Bronchial epithelial cell (primary cell): ENCODE measurements at places on chromosomes 5 and 9. TPM values are rescaled to one million over a fixed set of nuclear protein-coding genes. Genes with fewer than 3 reads are reported as not detected.
A peak's percentile ranks its signal among the peaks of the same experiment; 100 is the strongest.

The NRG2 gene
- total RNA-seq = under 0.01 TPM in 2 replicates

The MCC gene
- total RNA-seq = 43.2 and 47.4 TPM in 2 replicates

The ITGA2 gene
- 16.1 and 35.0 TPM in 2 replicates for total RNA-seq

The MTREX gene
- 82.1 and 94.5 TPM in 2 replicates for total RNA-seq

The FCN2 gene
- total RNA-seq = not detected in 2 replicates

The HARS2 gene
- 28.9 and 32.9 TPM in 2 replicates for total RNA-seq

The PPP1R26 gene
- 25.9 and 27.9 TPM in 2 replicates for total RNA-seq

The CDC20B gene
- total RNA-seq = not detected in 2 replicates

The RORB gene
- under 0.01 TPM in 1 of 2 replicates, not detected in the other for total RNA-seq

The IL4 gene
- not detected in 2 replicates for total RNA-seq

The B4GALT1 gene
- 21.3 and 30.3 TPM in 2 replicates for total RNA-seq

The C5orf58 gene
- not detected in 2 replicates for total RNA-seq

GRCh38 chr9:91655215-91655614, 231.6 kb upstream of the NFIL3 start:
- no peak for DNase-seq

GRCh38 chr9:131043087-131043486, 34.1 kb downstream of the LAMC3 start:
- DNase-seq = no peak

GRCh38 chr5:118042076-118042475, 946.3 kb downstream of the DTWD2 start:
- DNase-seq = no peak

DNA sequence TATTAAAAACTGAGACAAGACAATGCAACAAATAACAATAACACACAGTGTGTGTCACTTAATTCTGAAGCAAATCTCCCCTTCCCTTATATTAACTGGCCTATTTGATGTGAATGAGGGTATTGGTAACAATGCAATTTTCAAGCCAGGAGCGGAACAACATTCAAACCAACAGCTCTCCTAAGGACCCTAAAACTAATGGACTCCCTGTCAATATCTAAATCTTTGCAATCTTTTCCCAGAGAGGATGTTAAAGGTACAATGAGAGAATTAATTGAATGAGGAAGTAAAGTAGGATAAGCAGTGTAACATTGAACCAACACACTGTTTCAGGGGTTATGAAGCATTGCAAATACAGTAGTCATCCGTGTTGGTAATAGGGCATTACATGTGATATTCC, 311.7 kb downstream of the HTR1A start:
- DNase-seq = no peak

- DNase-seq = peak; percentile 71
Measured at GRCh38 chr9:16385590-16385989, 484.9 kb downstream of the BNC2 start.

- no peak for DNase-seq
Measured at GRCh38 chr9:88915916-88916315, 75.4 kb upstream of the S1PR3 start.

DNA sequence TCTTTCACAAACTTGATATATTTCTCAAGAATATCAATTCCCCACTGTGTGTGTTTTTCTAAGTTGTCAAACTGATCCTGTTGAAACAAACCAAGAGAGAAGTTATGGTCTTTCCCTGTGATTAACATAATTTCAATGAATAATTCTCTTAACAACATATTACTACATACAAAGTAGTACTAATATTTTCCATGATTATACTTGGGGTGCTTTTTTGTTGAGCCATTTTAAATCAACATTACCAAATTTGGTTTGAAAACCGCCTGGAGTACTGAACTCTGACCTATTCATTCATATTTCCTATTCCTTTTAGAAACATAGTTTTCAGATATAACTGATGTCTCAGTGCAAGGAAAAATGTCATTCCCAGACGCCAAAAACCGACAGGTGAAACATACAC, 48.1 kb downstream of the FNBP1 start:
- DNase-seq = no peak

GRCh38 chr9:133783331-133783731, 45.2 kb upstream of the SARDH start:
- no peak for DNase-seq

- DNase-seq = no peak
Measured at GRCh38 chr5:133582971-133583370, 29.4 kb downstream of the FSTL4 start.

- peak; percentile 69 for DNase-seq
Measured at GRCh38 chr5:159878988-159879471, 37.3 kb upstream of the ADRA1B start.

- peak; percentile 82 for DNase-seq
Measured at GRCh38 chr5:138632900-138633489, 57.8 kb upstream of the HSPA9 start.

DNA sequence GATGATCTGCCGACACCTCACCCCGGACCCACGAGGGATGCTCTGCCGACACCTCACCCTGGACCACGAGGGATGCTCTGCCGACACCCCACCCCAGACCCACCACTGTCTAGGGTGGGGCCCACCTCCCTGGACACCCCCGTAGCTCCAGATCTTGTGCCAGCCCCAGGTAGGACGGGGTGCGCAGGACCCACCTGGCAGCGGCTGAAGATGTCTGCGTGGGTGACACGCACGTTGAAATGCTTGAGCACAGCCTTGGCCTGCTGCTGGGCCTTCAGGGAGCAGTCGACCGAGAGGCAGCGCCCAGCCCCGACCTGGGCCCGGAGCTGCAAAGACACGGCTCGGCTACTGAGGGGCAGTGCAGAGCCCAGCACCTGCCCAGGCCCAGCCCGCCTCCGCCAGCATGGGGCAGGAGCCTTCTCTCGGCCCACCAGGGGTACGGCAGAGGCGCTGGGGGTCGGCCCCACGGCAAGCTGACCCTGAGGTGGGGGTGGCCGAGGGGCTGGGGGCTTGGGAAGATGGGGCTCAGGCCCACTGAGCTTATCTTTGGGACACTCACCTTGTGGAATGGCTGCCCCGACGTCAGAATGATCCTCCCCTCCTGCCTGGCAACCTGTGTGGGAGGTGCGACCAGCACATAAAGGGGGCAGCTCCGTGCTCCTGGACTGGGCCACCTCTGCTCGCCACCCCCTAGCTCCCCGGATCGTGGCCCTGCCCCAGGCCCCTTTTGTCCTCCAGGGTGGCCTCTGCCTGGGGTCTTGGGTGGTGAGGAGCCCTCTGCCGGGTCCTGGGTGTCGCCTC, 21.7 kb upstream of the NRARP start:
- no peak for DNase-seq

GRCh38 chr5:18393565-18394442, 759.5 kb downstream of the TAF11L14 start:
- peak; percentile 61 for DNase-seq

GRCh38 chr5:122693963-122694362, 80.9 kb upstream of the SNX2 start:
- no peak for DNase-seq

- DNase-seq = peak; percentile 61
Measured at GRCh38 chr5:94691949-94692348, 73.5 kb downstream of the SLF1 start.

DNA sequence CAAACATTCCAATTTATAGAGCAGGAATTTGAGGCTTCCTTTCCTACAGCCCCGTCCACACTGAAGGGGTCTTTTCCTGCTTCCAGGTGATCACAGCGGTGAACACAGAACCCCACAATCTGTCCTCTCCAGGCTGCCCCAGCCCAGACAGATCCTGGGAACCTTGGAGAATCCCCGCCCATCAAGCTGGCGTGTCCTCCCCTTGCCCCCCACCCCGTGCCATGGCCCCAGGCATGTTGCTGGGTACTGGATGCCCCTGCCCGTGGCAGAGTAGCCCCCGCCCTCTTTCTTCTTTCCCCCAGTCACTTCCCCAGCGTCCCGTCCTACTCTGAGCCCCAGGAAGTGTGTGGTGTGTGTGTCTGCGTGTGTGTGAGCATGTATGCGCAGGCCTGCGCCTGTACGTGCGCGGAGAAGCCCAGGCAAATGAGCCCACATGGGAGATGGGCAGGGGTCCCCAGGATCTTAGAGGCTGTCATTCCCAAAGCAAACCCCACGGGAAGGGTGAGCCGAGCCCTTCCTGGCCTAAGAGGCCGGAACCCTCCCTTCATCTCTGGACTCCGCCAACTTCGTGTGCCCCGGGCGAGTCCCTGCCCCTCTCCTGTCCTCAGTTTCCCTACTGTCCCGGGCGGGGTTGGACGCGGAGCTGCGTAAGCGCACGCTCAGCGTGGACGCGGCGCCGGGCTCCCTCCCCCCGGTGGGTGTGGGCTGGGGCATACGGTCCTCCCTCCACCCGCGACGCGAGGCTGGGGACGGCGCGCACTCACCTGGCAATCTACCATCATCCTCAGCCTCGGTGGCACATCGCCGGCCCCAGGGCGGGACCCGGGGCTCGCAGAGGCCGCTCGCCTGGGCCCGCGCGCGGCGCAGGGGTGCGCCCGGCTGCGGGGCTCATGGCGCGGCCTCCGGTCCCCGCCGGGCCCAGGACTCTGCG, 15.2 kb downstream of the GBGT1 start:
- peak; percentile 57 for DNase-seq

DNA sequence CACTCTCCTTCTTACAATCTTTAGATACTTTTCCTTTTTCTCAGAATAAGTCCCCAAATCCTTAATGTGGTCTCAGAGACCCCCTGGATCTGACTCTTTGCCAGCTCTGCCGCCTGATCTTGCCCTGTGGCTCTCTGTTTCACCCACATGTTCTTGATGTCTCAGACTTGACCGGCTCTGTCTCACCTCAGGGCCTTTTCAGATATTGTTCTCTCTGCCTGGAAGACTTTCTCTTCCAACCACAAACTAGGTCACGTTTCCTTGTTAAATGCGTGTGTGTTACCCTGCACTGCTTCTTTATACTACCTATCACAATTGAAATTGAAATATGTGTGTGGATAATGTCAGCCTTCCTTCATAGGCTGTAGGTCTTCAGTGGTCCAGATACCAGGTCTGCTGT, 265.4 kb upstream of the NUDT12 start:
- no peak for DNase-seq

DNA sequence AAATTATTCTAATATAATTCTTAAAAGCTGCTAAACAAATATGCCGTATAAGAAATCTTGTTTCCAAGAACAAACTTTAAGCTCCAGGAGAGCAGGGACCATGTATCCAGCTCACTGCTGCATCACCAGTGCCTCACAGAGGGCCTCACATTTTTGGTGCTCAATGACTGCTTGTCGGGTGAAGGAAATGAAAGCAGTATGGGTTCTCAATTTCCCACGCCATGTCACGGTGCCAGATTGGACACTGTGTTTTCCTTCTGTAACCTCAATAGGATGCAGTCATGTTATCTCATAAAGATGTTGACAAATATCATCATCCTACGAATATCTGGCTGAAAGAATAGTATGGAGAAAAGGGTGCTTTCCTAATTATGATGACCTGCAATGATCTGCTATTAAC, 64.7 kb downstream of the POU5F2 start:
- no peak for DNase-seq

DNA sequence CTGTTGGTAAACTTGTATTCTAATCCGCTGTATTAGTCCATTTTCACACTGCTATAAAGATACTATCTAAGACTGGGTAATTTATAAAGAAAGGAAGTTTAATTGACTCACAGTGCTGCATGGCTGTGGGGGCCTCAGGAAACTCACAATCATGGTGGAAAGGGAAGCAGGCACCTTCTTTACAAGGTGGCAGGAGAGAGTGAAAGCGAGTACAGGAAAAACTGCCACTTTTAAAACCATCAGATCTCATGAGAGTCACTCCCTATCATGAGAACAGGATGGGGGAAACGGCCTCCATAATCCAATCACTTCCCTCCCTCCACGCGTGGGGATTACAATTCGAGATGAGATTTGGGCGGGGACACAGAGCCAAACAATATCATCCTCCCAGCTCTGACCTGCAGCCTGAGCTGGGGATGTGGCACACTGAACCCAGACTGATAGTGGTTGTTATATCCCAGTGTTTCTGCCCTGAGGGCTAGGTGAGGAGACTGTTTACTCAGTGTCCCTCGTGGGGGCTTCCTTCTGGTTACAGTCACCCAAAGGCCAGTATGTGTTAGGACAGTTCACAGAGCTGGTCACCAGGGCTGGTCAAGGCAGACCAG, 488.3 kb downstream of the KDM4C start:
- no peak for DNase-seq

DNA sequence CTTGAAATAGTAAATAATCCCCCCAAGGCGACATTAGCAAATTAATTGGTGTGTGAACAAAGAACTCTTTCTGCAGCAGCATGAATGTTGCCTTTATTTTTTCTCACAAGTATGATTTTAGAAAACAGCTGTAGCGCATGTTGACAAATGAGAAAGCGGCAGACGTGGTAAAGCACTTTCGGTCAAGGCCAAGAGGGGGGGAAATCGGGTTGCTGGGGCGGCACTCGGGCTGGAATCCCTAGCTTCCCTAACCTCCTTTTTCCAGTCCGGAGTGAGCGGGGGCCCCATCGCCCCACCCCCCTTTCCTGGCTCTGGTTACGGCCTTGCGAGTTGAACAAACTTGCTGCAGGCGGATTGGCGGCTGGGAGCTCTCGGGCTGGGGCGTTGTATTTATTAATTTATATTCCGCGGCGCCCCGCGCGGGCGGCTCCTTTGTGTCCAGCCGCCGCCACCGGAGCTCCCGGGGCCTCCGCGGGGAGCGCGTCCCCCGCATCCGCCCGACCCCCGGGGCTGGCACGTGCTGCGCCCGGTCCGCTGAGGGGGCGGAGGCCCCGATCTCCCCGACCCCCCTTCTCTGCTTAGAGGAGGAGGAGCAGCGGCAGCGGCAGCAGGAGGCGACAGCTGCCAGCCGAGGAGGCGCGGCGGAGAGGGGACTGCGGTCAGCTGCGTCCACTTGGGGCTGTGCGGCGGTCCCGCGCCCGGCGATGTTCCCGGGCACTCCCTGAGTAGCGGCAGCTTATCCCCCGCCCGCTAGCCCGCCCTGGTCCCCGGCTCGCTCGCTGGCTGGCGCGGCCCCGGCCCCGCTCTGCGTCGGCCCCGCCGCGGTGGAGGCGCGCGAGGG, at the start of gene RHOBTB3:
Gene RHOBTB3, plus strand, starts transcription at position 607 of the 841 bp plus-strand sequence. CDS start 347 bp downstream, outside the sequence.
- DNase-seq = peak; percentile 69

GRCh38 chr5:36495611-36496010, 110.8 kb upstream of the SLC1A3 start:
- no peak for DNase-seq

- no peak for DNase-seq
Measured at GRCh38 chr9:10172476-10172875, 440.3 kb downstream of the PTPRD start.

DNA sequence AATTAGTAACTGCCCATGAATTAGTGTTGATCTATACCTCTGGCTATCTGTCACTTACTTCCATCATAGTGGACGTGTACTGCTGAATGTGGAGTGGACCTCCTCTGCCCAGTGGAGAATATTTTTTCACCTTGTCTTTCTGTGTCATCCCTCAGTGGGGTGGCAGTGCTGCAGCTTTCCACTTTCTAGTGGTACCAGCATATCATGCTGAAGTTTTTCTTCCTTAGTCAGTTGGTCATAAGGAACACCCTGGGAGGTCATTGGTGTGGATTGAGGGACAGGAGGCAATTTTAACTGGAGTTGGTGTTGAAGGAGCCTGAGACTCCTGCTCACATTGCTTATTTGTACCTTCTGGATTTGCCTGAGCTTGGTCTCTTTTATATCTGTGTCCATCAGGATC, 151.7 kb upstream of the ANKH start:
- DNase-seq = no peak

DNA sequence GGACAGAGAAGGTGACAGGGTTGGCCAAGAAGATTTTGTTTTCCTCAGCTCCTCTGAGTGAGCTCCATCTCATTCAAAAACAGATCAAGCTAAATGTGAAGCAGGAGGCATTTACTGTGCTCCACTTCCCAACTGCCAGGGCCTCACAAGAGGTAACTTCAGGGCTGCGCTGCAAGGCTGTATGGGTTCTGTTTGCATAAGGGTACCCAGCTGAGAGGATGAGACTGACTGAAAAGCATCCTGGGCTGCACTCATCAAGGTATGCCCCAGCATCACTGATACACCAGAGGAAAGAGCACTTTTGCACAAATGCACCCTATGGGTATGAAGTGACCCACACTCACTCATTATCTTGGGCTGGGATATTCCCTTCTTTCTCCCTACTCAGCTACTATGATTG, 316.2 kb upstream of the HAPLN1 start:
- DNase-seq = no peak
